Activated B cell treated with CpG ODN at 0.5 μM for 24 hours (primary cell): ENCODE measurements at places on chromosomes 12 and 14. TPM values are rescaled to one million over a fixed set of nuclear protein-coding genes. Genes with fewer than 3 reads are reported as not detected.

CD4 gene
- 0.22 and 0.32 TPM in 2 replicates for total RNA-seq

SLC38A1 gene
- 283 and 314 TPM in 2 replicates for total RNA-seq

PPFIA2 gene
- not detected in 2 replicates for total RNA-seq

TAS2R14 gene
- 2.9 and 3.1 TPM in 2 replicates for total RNA-seq

DIO2 gene
- total RNA-seq, result not detected in 2 replicates

BCL2L14 gene
- not detected in 2 replicates for total RNA-seq

TTC6 gene
- total RNA-seq, result not detected in 2 replicates

FAM186B gene
- 0.93 and 1.5 TPM in 2 replicates for total RNA-seq

SERPINA9 gene
- total RNA-seq, result 0.24 and 0.40 TPM in 2 replicates

PLEKHG7 gene
- 3.4 and 4.1 TPM in 2 replicates for total RNA-seq

BICDL1 gene
- 15.1 and 16.8 TPM in 2 replicates for total RNA-seq

DBX2 gene
- total RNA-seq, result not detected in 2 replicates

SLC38A4 gene
- total RNA-seq, result not detected in 2 replicates

OR11H12 gene
- not detected in 2 replicates for total RNA-seq

MSRB3 gene
- not detected in 2 replicates for total RNA-seq

GPHN gene
- total RNA-seq, result 36.9 and 40.8 TPM in 2 replicates

FAM222A gene
- total RNA-seq, result 0.73 and 1.6 TPM in 2 replicates

PMCH gene
- total RNA-seq, result not detected in 2 replicates

PTCSC3 gene
- not detected in 2 replicates for total RNA-seq

SYNDIG1L gene
- total RNA-seq, result not detected in 2 replicates

SIX4 gene
- total RNA-seq, result not detected in 2 replicates

CLEC1B gene
- not detected in 2 replicates for total RNA-seq

KRT85 gene
- total RNA-seq, result not detected in 2 replicates

TAS2R20 gene
- 1.7 and 2.4 TPM in 2 replicates for total RNA-seq

WNT1 gene
- not detected in 2 replicates for total RNA-seq

RAD9B gene
- 1.2 and 1.3 TPM in 2 replicates for total RNA-seq

GSC gene
- not detected in 2 replicates for total RNA-seq

OTOGL gene
- total RNA-seq, result not detected in 2 replicates

CLEC2A gene
- not detected in 2 replicates for total RNA-seq

SDS gene
- not detected in 2 replicates for total RNA-seq

ERP27 gene
- total RNA-seq, result 3.8 and 5.4 TPM in 2 replicates

CFAP251 gene
- total RNA-seq, result 0.91 and 1.2 TPM in 2 replicates

CYP27B1 gene
- total RNA-seq, result 2.4 and 2.5 TPM in 2 replicates

FAM181A gene
- total RNA-seq, result not detected in 2 replicates

MYO1H gene
- total RNA-seq, result not detected in 2 replicates

MIP gene
- not detected in 2 replicates for total RNA-seq

GPATCH2L gene
- total RNA-seq, result 64.8 and 82.3 TPM in 2 replicates

ATL1 gene
- total RNA-seq, result 0.49 and 1.4 TPM in 2 replicates

LRIG3 gene
- total RNA-seq, result not detected in 2 replicates

REP15 gene
- total RNA-seq, result 0.35 TPM in 1 of 2 replicates, not detected in the other

PPP1R12A gene
- 72.9 and 90.4 TPM in 2 replicates for total RNA-seq

GPR162 gene
- total RNA-seq, result not detected in 2 replicates

TBPL2 gene
- total RNA-seq, result not detected in 2 replicates

DNAI7 gene
- total RNA-seq, result 0.15 and 0.27 TPM in 2 replicates

MDGA2 gene
- not detected in 2 replicates for total RNA-seq

FOXN4 gene
- not detected in 2 replicates for total RNA-seq

CLEC4A gene
- total RNA-seq, result 1.3 and 2.5 TPM in 2 replicates

C1QL4 gene
- total RNA-seq, result not detected in 2 replicates

APOLD1 gene
- 0.75 and 0.81 TPM in 2 replicates for total RNA-seq

ANG gene
- total RNA-seq, result 1.1 TPM in 1 of 2 replicates, not detected in the other

TCL1B gene
- total RNA-seq, result 1.1 and 1.2 TPM in 2 replicates

DIO3 gene
- not detected in 2 replicates for total RNA-seq

TMEM63C gene
- 0.15 and 1.5 TPM in 2 replicates for total RNA-seq

AQP6 gene
- not detected in 2 replicates for total RNA-seq
